ENCODE measurements at places on chromosomes 7 and 10. TPM values are rescaled to one million over a fixed set of nuclear protein-coding genes. Genes with fewer than 3 reads are reported as not detected.

- DNase-seq, result peak; percentile 63
These were observed 56.7 kb downstream of the LHPP start for GRCh38 chr10:124518366-124518765.

GRCh38 chr10:116270771-116271592 lies 2.0 kb downstream of the GFRA1 start:
- no peak for DNase-seq

GRCh38 chr10:127526161-127526560 lies 22.9 kb upstream of the NPS start:
- no peak for DNase-seq

DNA sequence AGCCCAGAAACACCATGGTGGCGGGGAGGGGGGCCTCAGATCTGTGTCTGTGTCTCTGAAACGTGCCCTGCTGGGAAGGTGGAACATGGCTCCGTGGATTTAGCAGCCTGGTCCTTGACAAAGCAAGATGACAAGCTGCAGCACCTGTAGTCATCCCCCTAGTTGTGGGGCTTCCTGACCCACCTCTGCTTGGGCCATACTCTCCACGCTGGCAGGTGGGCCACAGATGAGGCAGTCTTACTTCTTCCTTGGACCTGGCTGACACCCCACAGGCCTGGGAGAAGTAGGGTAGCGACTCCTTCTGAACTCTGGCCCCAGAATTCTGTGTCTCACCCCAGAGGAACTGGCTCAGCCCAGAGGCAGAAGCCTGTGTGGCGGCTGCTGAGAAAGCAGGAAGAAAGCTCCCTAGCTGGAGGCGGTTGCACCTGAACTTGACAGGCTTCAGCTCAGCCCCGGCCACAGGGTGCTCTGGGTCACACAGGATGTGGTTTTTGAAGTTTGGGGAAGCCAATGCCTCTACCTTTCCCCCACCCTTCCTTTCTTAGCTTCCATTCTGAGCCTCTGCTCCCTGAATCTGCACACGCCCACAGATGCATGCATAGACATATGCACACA lies 113.9 kb downstream of the ABLIM1 start:
- no peak for DNase-seq

- no peak for DNase-seq
These were observed 68.0 kb upstream of the TNS3 start for GRCh38 chr7:47649919-47650318.

- DNase-seq, result no peak
These were observed 112.7 kb downstream of the CREB5 start for GRCh38 chr7:28524978-28525377.

GRCh38 chr7:90092506-90092905 lies 61.8 kb upstream of the STEAP1 start:
- no peak for DNase-seq

DNA sequence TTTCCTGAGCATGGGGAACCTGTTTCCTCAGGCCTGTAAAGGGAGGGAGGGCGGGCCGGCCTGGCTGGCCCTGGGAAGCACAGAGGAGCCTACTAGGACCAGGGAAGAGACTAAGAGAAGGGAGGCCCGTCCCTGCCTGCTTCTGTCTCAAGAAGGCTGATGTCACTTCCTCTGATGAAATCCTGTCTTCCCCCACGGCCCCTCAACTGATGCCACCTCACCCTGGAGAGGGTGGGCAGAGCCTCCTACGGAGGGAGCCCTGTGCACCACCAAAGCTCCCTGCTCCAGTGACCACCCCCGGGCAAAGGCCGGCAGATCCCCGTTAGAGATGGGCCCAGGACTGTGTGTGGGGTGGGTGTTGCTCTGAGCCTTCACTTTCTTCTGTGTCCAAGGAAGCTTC lies 1.0 kb upstream of the PILRA start:
- DNase-seq, result no peak

DNA sequence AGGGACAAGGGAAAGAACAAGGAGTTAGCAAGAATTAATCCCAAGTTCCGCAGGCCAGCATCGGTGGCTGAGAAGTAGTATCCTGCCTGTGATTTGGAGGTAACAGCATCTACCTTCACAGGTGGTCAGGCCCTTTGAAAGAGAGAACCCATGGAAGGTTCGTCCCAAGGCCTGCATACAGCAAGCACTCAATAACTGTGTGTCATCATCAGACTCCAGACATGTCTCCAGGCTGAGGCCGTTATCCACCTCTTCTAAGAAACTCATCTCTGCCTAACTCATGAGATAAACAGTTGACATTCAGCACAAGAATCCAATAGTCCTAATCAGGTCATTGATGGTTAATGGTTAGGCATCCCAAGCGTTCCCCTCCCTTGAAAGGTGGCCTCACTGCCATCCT lies 45.0 kb downstream of the CTBP2 start:
- no peak for DNase-seq

DNA sequence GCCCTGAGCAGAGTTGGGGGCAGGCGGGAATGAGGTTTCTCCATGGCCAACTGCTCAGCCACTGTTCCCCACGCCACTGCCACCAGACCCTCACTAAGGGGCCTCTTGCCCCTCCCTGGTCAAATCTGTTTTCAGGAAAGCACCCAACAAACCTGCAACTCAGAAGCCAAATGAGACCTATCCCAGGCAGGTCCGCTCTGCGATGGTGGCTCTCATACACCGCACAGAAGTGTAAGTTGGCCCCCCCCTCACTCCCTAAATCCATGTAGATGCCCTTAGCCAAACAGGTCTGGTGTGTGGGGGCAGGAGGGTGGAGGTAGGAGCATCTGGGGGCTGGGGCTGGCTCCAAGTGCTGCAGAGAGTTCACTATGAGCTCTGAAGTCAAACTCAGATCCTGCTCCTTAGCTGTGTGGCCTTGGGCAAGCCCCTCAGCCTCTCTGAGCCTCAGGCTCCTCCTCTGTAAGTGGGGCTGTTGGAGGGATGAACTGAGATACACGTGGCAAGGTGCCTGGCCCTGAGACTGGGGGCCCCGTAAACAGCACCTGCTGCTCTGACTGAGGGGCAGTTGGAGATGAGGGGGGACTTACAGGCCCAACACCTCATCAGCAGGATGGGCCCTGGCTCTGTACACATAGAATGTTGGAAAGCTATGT lies 1.1 kb downstream of the MMRN2 start:
- peak; percentile 59 for DNase-seq

DNA sequence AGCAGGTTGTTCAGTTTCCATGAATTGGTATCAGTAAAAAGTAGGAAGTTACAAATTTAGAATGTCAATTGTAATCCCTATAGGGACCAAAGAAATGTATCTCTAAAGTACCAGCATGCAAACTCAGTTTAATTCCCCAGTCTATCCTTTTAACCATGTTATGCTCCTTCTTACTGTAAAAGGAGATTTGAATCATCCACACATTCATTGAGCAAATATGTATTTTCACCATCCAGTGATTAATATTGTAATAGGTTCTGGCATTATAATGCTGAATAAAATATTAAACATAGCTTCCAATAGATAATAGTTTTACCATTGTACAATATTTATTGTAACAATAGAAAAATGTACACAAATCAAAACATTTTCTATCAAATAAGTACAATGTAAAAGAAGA lies 228.2 kb upstream of the SEMA3A start:
- DNase-seq, result no peak

DNA sequence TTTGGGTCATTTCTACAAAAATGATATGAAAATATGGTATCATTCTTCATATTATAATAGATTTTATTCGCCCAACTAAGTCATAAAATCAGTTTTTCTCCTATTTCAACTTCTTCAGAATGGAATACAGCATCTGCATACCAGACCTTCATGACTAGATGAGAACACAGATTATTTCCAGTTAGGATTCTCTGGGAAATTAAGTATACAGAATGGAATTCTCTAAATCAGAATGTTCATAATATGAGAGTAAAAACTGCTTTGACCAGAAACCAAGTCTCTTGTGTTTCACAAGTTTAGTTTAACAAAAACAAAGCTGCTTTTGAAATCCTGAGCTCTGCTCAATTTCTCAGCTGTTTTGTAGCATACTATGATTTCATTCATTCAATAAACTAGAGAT lies 160.3 kb upstream of the SEMA3A start:
- DNase-seq, result no peak

DNA sequence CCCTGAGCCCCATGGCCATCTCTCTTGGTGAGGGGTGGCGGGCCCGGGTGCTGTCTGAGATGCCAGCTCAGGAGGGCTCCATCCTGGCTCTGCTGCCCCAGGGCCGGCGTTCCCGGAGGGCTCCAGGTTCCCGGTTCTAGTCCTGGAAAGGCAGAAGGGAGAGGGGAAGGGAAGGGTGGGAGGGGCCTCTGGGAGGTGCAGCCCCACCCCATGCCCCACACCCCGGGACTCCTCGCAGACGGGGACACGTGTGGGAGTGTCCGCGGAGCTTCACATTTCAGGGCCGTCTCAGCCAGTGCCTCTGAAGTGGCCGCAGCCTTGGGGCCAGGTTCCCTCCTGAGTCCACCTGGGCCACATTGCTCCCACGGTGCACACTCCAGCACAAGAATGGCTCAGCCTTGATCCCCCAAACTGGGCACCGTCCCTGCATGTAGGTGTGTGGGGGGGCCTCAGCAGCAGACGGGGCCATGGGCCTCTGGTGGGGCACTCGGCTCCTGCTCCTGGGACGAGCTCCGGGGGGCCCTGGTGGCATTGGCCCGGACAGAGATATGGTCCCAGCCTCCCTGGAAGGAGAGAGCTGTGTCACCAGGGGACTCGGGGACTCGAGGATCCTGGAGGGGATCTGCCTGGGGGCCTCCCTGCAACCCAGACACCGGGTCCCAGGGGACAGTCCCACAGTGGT lies 5.8 kb downstream of the BHLHA15 start:
- peak; percentile 67 for DNase-seq

DNA sequence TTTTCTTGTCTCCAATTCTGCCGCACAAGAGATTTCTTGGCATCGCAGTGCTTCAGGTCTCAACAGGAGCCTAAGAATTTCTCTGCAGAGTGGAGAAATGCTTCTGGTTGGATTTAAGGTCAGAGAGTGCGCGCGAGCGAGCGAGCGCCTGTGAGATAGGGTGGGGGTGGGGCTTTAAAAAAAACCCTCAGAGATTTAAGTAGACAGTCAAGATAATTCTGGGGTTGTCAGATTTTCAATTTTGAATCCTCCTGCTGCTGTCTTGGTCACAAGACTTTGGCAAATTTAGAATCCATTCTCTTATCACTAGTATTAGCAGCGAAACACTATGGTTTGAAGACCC lies 49.7 kb downstream of the CPEB3 start:
- DNase-seq, result no peak

DNA sequence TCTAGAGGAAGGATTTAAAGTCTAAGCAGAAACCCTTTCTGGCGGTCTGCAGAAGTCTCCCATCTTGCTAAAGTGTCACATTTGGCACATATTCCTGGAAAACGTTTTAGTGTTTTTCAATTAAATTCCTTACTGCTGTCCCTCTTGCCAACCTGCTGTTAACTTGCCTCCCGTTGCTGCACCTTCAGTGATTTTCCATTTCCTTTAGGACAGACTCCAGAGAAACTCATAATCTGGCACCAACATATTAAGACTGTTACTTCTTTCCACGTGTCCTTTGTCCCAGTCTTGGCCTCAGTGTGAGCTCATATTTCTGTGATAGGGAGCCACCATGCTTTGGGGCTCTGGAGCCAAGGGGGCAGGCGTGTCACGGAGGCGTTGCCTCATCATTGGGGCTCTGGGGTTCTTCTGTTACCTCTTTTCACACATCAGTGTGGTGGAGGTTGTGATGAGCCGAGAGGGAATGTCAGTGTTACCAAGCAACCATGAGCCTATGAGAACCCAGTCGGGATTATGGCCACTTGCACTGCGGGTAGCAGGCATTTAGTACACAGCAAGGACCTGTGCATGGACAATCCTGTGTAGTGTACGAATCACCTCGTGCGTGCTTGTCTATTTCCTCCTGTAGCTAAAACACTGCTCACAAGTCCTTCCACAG lies 26.0 kb upstream of the ZNF32 start:
- no peak for DNase-seq

DNA sequence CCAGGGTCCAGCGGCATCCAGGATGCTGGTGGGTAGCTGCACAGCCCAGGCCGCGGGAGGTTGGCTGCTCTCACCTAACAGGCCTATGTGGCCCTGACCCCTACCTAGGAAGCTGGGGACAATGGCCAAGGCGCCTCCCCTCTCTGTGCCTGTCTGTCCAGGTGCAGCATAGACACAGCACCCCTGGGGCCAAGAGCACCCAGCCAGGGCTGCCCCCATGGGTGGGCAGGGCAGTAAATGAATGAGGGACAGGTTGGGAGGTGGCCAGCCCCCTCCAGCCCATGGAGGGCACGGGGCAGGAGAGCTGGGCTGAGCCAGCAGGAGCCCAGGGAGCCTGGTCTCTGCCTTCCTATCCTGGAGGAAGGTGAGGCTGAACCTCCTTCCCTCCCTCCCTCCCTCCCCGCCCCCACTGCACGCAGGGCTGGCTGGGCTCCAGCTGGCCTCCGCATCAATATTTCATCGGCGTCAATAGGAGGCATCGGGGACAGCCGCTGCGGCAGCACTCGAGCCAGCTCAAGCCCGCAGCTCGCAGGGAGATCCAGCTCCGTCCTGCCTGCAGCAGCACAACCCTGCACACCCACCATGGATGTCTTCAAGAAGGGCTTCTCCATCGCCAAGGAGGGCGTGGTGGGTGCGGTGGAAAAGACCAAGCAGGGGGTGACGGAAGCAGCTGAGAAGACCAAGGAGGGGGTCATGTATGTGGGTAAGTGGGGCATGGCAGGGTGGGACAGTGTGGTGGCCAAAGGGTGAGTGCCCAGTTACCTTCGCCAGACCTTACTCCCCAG lies at the start of gene SNCG:
Gene SNCG, plus strand, starts transcription at position 484 of the 785 bp plus-strand sequence. Its CDS starts 99 bp downstream, at position 583.
- DNase-seq, result peak; percentile 68

DNA sequence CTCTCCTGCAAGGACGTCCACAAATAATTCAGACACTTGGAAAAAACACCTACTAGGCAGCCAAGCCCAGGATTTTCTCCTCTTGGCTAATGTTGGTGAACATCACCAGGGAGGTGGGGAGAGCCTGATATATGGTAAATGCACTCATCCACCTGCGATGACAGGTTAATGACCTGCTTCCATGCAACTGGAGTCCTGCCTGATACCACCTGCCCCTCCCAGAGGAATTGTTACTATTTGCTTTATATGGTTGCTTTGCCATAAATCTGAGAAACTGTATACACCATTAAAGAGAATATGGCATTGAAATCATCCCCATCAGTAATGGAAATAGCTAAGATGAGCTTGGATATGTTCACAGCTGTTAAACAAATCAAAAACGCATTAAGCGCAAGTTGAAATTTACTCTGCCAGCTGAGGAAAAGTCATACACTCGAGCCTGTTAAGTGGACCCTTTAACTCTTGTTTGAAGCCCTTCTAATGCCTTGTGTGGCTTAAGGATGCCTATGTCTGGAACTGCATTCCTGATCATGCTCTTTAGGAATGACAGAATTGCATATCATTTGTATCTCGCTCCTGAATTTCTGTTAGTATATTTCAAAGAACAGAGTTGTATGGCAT lies 208.3 kb downstream of the PRPF18 start:
- no peak for DNase-seq

- DNase-seq, result no peak
These were observed 76.9 kb downstream of the LRRC4 start for GRCh38 chr7:127954357-127954748.

The MAT1A gene
- polyA plus RNA-seq, result not detected

The SNCG gene
- 74.0 TPM for polyA plus RNA-seq

The DPCD gene
- 27.6 TPM for polyA plus RNA-seq

The PAPOLB gene
- polyA plus RNA-seq, result 0.25 TPM

The LIPN gene
- 0.43 TPM for polyA plus RNA-seq

The MNX1 gene
- 0.38 TPM for polyA plus RNA-seq

All from aorta (tissue), 5 donors.